ENCODE measurements at places on chromosomes 11 and 22.

DNA sequence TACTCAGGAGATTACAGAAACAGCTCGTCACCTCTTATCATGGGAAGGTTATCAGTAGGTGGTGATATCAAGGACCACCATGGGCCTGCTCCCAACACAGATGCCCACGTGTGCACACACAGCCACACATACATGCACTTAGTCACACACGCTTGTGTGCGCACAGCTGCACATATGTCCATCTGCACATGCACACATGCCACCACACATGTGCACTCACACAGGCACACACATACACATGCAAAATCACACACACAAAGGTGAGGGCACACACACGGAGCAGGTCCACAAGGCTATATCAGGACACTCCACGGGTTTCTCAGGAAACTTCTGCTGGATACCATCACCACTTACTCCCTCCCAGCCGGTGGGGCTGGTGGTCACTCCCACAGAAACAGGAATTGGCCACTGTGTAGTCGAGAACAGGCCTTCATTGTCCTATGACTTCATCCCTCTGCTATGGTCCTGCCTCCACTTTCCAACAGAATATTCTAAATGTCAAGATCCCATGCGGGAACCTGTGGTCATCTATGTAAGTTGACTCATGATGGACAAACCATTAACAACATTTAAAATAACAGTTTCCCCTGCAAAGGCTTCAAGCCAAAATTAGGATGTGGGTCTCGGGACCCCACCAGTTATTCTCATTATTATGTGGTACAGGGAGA is 2.2 kb downstream of the C11orf24 start:
- DNase-seq: no peak

GRCh38 chr11:46808799-46809431 is 37.2 kb downstream of the CKAP5 start:
- DNase-seq: peak; percentile 38

DNA sequence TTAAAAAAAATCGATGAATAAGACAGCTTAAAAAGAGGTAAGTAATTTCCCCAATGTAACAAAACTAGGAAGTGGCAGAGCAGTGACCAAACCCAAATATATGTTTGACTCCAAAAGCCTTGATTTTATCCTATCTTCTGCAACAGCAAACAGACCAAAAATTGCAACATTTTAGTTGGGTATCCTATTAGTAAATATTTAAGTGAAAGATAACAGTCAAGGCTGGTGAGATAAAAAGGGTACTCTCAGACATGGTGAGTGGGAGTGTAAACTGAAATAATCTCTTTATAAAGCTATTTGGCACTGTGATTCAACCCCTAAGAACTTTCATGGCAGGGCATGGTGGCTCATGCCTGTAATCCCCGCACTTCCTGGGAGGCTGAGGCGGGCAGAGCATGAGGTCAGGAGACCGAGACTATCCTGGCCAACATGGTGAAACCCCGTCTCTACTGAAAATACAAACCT is 1.9 kb upstream of the RDX start:
- no peak for DNase-seq

- DNase-seq: no peak
These were observed 32.1 kb downstream of the IGLL1 start for GRCh38 chr22:23547818-23548500.

DNA sequence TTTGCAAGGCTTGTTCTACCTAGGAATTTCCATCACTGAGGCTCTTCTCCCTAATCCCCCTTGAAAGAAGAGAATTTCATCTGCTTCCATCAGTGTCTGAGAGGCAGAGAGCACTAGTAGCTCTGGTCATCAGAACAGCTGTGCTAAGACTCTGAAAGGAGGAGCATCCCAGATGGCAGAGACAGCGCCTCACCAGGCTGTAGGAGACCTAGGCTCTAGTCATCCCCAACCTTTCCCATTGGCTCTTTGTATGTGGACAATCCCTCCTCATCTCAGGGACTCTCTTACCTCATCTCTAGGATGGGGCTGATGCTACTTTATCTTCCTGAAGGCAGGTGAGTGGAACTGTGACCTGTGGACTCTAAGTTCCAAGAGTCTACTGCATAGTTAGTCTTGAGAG is 8.8 kb upstream of the OR9I1 start:
- no peak for DNase-seq

DNA sequence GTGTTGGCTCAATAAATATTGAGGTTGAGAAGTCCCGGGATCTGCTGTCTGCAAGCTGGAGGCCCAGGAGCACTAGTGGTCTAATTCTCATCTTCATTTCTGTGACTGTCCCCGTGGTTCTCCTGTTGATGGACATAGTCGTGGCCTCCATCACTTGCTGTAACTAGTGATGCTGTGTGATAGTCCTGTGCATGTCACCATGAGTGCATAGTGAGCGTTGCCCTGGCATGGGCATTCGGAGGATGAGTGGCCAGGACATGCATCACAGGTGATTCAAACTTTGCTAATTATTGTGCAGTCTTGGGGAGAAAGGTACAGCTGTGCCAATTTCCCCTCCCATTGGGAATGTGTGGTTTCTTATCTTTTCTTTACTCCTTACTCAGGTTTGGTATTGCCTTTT is 902.2 kb downstream of the BRD1 start:
- DNase-seq: no peak

- DNase-seq: no peak
These were observed 118.4 kb downstream of the RBFOX2 start for GRCh38 chr22:35910003-35910769.

GRCh38 chr11:32391479-32391878 is 43.9 kb downstream of the WT1 start:
- DNase-seq: no peak

GRCh38 chr22:29002603-29003002 is 59.0 kb downstream of the C22orf31 start:
- DNase-seq: no peak

DNA sequence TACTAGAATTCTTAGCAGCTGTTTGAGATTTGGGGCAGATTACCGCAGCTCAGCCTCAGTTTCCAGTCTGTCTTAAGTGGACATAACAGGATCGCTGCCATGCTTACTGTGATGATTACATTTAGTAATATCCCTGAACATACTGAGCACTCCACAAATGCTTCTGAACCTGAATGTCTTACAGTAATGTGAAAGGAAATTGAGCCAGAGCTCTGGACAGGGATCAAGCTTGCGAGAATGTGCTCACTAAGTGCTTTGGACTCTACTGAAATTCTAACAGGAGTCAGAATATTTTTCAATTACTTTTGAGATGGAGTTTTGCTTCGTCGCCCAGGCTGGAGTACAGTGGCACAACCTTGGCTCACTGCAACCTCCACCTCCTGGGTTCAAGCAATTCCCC is 118.6 kb upstream of the RASSF10 start:
- DNase-seq: no peak

DNA sequence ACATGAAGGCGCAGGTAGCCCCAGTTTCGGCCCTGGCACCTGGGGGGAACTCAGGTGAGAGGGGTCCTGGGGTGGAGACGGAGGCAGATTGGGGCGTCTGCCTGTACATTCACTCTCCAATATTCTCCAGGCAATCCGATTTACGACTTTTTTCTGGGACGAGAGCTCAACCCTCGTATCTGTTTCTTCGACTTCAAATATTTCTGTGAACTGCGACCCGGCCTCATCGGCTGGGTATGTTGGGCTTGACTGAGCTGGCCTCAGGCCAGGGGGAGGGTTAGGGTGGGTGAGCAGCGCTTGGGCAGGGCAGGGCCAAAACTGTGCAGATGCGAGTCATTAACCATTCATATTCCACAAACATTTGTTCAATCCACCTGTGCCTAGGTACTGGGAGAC is 1.7 kb downstream of the TM7SF2 start:
- DNase-seq: peak; percentile 52

Measured in ACHN (cell line).